CD8-positive, alpha-beta T cell (primary cell): ENCODE measurements at places on chromosomes 7 and 10.

DNA sequence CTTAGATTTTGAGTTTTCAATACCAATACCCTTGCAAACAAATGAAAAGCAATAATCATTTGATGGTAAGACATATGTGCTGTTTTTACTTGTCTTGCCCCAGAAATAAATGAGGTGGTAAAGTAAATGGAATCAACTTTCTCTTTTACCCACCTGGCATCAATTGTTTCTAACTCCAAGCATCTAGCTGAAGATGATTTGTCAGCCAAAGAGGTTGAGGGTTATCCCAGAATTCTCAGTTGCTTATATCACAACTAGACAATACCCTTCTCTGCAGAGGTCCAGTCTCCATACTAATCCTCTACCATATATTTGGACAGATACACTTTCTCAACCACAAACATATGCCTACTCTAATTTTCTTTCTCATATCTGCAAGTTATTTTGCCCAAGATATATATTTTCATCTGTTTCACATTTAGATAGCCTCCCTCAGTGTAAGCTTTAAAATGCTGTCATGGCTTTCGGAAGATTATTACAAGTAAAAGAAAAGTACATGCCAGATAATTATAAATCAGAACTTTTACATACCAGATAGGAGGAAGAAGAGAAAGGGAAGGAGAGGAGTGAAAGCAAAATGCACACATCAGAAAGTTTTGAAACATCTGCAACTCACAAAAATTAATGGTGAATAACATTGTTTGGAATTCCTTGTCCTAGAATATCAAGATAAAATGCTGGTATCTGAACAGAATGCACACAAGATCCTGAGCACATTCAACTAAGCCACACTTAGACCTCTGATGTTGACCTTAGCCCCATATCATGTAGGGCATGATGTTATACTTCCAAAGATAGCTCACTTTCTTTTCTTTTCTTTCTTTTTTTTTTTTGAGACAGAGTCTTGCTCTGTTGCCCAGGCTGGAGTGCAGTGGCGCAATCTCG lies 146.6 kb downstream of the REEP3 start:
- DNase-seq = no peak

DNA sequence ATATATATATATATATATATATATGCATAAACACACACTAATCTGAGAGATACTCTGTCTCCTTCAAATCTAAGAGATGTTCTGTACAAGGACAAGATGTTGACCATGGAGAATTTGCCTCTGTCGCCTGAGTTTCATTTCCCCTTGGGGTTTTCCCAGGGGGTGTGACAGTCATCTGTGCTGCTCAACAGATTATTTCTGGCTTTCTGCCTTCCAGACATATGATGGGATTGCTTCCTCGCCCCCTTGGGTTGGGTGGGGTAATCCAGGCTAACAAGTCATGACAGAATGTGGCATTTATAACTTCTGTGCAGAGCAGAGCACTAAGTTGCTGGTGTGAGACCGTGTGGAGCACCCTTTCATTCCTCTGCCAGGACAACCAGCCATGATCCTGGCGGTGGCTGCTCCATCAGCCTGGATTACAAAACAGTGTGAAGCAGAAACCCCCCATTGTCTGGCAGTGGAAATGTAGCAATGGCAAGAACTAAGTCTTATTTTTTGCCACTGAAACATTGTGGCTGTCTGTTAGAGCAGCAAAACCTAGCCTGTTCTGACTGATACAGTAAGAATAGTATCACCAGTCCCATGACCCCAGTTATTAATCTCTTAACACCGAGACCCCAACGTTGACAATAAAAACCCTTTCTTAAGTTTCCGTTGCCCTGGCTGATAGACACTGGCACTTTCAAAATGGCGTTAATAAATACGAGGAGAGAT lies 13.7 kb upstream of the USP6NL start:
- no peak for DNase-seq

- no peak for DNase-seq
Observed at GRCh38 chr10:119254335-119254734, 47.0 kb downstream of the GRK5 start.

DNA sequence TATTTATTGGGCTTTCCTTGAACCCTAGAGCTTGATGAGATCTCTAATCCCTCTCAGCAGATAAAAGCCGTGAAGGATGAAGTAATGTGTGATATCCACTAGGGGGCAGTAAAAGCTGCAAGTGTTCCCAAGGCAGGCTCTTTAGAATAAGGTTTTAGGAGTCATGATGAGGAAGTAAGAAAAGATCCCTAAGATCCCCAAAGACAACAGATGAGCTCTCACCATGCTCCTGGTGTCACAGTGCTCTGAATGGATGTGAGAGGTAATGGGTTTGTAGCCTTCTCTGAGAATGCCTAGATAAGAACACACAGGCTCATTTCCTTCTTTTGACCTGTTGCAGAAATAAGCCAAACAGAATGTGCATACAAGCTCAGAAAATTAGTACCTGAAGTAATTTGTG lies 70.4 kb upstream of the ITPRID1 start:
- DNase-seq = no peak

- no peak for DNase-seq
Observed at GRCh38 chr10:124697443-124697836, 46.7 kb downstream of the FAM53B start.

DNA sequence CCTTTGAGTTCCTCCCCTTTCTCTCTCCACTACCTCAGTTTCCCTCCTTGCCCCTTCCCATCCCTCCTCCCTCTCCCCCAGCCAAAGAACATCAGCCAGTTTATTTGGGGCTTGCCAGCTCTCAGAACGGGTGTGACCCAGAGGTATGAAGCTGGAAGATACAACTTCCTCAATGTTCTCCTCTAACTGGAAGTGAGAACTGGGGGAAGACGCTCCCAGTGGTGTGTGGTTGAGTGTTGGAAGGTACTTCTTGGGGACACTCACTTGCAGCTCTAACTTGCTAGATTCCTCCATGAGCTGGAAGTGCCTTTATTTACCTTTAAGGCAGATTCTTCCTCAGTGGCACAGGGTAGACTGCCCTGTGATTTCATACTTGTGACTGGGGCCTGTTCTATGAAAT lies 110.5 kb upstream of the HABP2 start:
- no peak for DNase-seq

DNA sequence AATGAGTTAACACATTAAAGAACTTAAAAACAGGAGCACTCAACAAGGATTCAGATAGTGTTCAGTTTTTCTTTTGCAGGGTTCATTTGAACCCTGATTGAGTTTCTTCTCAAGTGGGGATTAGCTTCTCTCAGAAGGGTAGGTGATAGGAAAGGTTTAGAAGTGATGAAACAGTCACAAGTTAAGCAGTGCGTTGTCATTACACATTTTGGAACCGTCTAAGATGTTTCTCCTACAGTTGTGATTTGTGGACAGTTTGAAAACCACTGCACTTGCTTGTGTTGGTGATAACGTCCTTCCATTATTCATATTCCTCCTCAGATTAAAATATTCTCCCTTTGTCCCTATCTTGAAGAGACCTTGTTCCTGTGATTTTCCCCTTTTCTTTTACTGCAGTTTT lies 2.7 kb downstream of the STMP1 start:
- DNase-seq = no peak

DNA sequence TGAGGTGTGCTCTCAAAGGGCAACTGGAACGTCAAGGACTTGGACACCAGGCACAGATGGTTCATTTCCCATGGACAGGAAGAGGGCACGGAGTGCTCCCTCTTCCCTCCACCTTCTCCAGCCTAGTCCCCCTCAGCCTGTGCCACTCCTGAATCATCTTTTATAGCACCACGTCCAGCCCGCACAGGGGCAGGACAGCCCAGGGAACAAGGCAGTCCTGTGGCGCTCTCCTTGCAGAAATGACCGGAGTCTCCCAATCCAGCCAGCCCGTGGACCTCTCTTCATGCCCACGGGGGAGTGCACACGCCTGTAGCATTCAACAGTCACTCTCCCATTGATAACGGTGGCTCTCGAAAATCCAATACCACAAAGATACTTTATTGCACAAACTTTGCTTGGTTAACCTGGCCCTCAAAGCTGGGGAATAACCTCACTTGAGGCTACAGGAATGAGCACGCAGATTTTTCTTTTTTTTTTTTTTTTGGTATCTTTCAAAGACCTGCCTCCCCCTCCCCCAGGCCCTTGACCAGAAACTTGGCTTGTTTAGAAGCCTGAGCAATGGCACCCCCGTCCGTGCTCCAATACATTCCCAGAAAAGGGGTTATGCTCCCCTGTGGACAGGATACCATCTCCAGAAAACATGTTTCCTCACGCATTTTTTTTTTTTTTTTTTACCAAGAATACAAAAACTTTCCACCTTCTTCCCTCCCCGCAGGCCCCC lies 733 bp downstream of the PRKCQ start:
- no peak for DNase-seq

DNA sequence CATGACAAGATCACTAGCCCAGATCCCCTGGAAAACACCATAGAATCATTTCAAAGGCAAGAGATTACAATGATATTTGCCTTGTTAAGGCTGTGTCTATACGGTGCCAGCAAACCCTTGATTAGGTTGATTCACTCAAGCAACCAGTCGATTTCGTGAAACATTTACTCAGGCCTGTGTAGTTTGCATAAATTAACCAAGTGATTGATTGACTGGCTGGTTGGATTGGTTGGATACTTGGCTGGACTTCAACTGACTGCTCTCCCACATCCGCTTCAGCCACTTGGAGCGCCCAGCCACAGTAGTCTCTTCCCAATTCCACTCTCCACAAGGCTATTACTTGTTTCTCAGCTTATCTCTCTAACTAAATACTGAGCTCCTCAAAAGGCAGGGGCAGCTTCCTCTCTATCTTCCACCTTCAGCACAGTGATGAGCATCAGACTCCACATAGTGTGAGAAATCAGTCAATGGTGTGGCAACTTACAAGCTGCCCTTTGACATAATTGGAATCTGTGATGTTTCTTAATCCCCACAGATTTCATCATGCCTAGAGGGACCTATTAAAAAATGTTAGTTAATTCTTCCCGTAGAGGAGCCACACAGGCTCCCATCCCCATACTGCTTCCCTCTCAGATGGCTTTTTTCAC lies 217.4 kb downstream of the GRM8 start:
- no peak for DNase-seq

DNA sequence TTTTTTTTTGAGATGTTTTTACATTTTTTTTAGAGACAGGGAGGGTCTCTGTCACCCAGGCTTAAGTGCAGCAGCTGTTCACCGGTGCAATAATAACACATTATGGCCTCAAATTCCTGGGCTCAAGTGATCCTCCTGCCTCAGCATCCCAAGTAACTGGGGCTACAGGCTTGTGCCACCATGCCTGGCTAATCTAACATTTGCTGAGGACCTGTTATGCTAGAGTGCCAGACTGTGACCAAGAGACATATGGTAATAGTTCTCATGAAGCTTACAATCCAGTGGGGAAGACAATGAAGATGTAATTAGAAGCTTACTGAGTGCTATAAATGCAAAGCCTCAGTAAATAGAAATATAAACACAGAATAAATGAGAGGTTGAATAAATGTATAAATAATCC lies 17.6 kb upstream of the ORC5 start:
- DNase-seq = no peak

DNA sequence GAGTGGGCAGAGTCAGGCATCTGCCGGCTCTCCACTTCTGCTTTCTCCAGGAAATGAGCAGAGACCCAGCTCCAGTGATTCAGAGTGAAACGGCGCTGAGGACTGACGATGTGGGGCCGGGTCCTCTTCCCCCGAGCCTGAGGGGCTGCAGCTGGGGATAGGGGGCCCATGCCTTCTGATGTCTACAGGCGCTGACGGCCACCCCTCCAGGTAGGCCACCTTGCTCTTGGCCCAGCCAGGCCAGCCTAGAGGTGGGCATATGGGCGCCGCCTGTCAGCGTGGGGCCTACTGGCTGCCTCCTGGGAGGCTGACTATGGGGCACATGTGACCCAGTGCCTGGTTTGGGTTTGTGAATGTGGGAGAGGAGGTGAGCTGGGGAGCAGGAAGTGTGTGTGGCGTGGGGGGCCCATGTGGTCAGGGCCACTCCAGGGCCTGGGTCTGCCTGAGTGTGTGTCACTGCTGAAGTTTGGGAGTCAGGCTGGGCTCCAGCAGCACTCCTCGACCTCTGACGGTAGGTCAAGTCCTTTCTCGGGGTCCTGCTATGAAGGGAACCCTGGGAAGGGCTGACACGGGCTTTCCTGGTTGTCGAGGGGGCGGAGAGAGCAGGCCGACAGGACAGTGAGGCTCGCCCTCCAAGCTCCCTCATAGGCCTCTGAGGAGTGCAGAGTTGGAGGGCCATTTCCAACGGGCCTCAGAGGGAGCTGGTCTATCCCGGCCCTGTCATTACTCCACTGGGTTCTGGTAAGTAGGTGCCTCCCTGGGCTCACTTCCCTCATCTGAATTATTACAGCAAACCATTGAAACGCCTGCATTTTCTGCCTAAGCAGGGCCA lies at the start of gene WDFY4:
Gene WDFY4, plus strand, starts transcription at position 82 of the 832 bp plus-strand sequence. CDS start 24,860 bp downstream, outside the sequence.
- DNase-seq = no peak

GRCh38 chr10:120941501-120941900 lies 90.3 kb downstream of the WDR11 start:
- DNase-seq = no peak

DNA sequence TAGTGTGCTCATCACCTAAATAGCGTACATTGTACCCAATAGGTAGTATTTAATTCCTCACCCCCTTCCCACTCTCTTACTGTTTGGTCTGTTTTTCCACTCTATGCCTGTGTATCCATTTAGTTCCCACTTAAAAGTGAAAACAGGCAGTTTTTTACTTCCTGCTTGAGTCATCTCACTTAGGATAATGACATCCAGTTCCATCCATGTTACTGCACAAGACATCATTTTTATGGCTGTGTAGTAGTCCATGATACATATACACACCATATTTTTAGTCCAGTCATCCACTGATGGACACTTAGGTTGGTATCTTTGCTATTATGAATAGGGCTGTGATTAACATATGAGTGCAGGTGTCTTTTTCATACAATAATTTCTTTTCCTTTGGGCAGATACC lies 10.1 kb downstream of the STK17A start:
- no peak for DNase-seq

- no peak for DNase-seq
Observed at GRCh38 chr7:8206956-8207355, 55.0 kb downstream of the ICA1 start.

- no peak for DNase-seq
Observed at GRCh38 chr10:22334414-22335172, 10.7 kb upstream of the SPAG6 start.

GRCh38 chr7:7979558-7979957 lies 11.0 kb downstream of the GLCCI1 start:
- no peak for DNase-seq

- no peak for DNase-seq
Observed at GRCh38 chr10:29254123-29255046, 34.5 kb upstream of the LYZL1 start.

DNA sequence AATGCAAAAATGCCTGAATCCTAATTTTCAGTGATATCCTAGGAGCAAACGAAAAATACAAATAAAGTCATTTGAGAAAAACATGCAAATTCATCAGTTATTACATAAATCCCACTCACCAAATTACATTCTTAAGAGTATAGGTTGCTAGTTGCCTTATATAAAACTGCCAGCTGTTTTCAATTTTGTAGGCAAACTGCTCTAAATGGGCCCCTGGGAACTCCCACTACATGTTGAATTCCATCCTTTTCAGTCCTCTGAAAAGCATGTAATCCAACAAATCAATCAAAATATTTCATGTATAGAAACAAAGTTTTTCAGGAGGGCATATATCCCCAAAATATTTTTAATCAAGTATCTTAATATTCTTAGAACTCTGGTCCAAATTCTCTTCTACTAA lies 2.1 kb upstream of the JMJD1C start:
- DNase-seq = no peak

- peak; percentile 22 for DNase-seq
Observed at GRCh38 chr10:8035641-8036470, 18.6 kb upstream of the GATA3 start.
